ENCODE measurements at places on chromosomes 6 and 20.

GRCh38 chr6:88143421-88144157 lies 22.6 kb downstream of the CNR1 start:
- DNase-seq = no peak

DNA sequence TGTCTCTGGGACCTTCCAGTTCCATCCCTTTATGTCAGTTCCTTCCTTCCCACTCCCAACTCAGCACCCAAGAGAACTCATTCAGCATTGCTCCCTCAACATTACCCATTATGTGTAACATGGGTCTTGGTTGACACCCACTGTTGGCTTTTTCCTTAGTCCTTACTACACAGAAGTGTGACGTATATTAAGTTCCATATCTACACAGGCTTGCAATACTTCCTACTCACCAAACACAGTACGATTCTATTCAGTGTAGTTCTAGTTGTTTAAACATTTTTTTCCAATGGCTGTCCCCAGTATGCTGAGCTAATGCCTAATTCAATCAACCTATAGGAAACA lies 37.7 kb downstream of the ARHGAP18 start:
- no peak for DNase-seq

DNA sequence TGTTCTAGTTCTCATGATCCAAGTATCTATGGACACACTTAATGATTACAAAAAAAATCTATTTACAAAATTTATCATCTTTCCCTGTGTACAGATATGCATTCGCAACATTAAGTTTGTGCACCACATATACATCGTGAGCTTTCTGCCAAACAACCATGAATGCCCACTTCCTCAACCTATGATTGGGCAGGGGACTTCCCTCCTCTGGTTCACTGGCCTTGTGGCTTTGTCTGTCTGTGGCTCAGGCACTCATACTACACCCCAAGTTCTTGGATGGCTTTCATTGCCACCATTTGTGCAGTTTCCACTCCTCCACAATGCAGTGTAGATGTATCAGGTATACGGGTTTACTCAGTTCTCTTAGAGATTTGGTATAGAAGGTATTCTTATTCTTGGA lies 74.9 kb downstream of the HS3ST5 start:
- no peak for DNase-seq

DNA sequence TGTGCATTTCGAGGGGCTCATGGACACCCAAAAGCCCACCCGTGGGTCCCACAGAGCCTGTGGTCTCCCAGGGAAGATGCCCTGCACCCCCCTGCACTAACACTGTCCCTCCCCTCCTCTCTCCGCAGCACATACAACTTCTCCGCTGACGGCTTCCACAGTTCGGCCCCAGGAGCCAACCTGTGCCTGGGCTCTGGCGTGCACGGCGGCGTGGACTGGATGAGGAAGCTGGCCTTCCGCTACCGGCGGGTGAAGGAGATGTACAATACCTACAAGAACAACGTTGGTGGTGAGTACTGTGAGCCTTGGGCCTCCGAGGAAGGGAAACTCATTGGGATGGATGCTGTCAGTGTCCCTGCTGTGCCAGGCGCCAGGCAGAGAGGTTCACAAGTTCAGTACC lies 183.9 kb downstream of the ZMYND8 start:
- DNase-seq = no peak

DNA sequence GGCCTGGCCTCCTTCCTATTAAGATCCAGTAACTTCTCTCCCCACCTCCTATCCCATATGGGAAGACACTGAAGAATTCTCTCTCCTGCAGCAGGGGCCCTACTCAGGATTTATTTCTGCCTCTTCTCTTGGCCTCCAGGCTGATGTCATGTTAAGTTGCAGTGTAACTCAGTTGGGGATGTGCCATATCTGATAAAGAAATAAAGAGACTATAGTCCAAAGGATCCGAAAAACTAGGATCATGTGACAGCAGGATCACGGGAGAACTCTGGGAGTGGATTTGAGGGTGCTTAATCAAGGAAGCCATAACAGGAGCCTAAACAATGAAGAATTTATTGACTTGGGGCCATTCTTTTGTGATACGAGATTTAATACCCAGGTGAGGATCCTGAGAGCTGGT lies 38.5 kb upstream of the TGM6 start:
- no peak for DNase-seq

DNA sequence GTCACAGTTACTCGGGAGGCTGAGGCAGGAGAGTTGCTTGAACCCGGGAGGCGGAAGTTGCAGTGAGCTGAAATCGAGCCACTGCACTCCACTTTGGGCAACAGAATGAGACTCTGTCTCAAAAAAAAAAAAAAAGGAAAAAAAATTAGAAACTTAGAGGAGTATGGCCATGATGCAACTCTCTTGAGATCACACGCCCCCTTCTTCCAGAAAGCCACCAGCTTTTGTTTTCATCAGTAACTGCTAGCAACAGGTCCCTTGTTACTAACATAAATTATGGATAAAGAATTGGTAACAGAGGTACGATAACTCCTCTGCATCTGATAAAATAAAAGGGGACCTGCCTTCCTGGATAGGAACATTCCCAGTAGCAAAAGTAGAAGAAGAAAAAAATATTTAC lies 308.2 kb downstream of the CD83 start:
- DNase-seq = no peak

GRCh38 chr6:129523816-129524215 lies 186.2 kb downstream of the ARHGAP18 start:
- DNase-seq = no peak

- peak; percentile 5 for DNase-seq
Observed at GRCh38 chr6:87731818-87732661, 30.0 kb upstream of the AKIRIN2 start.

DNA sequence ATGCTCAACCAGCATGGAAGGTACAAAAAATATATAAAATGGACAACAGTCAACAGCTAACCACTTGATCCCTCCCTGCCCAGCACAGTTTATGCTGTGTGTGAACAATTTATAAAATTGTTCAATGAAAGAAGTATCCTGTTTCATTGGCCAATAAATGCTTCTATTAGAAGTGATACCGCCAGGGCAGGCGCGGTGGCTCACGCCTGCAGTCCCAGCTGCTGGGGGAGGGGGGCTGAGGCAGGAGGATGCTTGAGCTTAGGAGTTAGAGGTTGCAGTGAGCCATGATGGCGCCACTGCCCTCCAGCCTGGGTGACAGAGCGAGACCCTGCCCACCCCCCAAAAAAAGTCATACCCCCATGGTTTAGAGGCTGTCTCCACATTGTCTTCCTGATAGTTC lies 4.6 kb downstream of the AGPAT4 start:
- no peak for DNase-seq

DNA sequence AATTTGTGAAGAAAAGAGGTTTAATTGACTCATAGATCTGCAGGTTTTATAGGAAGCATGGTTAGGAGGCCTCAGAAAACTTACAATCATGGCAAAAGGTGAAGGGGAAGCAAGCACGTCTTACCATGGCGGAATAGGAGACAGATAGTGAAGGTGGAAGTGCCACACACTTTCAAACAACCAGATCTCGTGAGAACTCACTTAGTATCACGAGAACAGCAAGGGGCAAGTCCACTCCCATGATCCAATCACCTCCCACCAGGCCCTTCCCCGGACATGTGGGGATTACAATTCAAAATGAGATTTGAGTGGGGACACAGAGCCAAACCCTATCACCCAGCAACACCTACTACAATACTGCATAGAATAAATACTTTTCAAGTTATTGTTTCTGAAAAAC lies 7.3 kb upstream of the HEBP2 start:
- DNase-seq = no peak

GRCh38 chr20:23257848-23258746 lies 92.5 kb upstream of the NXT1 start:
- no peak for DNase-seq

- DNase-seq = no peak
Observed at GRCh38 chr6:142374091-142374770, 72.4 kb downstream of the ADGRG6 start.

GRCh38 chr6:39084506-39084905 lies 30.5 kb downstream of the SAYSD1 start:
- DNase-seq = no peak

GRCh38 chr20:63580796-63581461 lies 6.9 kb upstream of the HELZ2 start:
- peak; percentile 10 for DNase-seq

GRCh38 chr6:86128130-86128814 lies 485.6 kb upstream of the SYNCRIP start:
- no peak for DNase-seq

- DNase-seq = no peak
Observed at GRCh38 chr20:47676219-47676721, 109.0 kb downstream of the SULF2 start.

DNA sequence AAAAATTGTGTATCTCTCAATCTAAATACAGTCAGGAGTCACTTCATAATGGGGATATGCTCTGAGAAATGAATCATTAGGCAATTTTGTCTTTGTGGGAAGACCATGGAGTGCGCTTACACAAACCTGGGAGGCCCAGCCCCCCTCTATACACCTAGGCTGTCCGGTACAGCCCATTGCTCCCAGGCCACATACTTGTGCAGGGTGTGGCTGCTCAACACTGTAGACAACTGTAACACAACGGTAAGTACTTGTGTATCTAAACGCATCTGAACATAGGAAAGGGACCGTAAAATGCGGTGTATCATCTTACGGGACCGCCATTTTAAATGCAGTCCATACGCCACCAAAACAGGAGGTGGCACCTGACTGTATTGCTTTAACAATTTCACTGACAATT lies 58.0 kb upstream of the FRMD1 start:
- no peak for DNase-seq

DNA sequence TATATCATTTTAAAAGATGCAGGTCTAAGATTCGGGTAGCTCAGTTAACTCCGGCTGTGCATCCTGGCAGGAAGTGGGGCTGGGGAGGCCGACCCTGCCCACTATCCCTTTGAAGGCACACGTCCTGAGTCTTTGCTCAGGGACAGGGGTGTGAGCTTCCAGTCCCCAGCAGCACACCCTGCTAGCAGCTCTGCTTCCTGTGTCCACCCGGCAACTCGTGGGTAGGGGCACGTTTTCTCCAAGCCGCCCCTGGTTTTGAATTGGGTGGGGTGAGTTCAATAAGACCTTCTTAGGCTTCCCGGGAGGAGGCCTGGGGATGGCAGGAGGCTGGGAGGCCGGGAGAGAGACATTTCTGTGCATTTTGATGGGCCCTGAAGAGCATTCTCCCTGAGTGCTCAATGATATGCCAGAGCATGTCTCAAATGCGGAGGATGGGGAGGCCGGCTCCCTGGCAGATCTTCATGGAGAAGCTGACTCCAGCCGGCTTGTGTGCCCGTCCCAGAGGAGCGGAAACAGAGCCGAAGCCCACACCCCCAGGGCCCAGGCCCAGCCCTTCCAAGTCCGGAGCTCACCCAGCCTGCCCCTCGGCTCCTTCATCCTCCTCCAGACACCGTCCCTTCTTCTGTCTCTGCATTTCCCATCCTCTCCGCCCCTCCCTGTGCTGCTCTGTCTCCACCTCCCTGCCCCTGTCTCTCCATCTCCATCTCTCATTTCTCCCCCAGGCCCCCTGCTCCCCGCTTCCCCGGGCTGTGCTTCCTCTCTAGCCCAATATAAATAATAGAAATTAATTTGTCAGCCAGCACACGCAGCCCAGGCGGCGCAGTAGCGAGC lies 36.3 kb upstream of the ZFAND3 start:
- DNase-seq = no peak

Measured in nucleus accumbens (tissue), 56 donors.